Upper lobe of left lung (tissue), 6 donors: ENCODE measurements at places on chromosomes 3 and 15. TPM values are rescaled to one million over a fixed set of nuclear protein-coding genes. Genes with fewer than 3 reads are reported as not detected.

DNA sequence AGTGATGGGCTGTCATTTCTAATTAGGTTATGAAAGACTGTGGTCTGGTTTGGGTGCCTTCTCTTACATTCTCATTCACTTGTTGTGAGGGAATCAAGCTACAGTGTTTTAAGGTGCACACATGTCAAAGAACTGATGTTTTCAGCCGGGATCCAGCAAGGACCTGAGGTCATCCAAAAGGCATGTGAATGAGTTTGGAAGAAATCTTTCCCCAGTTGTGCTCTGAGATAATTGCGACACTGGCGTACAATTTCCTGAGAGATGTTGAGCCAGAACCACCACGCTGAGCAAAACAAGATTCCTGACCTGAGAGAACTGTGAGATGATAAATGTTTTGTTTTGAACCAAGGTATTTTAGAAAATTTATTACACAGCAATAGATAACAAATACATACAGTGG is 295.3 kb upstream of the SLITRK3 start:
- no peak for DNase-seq
- H3K4me1 ChIP-seq = no peaks in the 10 kb centered on the region
- H3K4me3 ChIP-seq = no peak overlapping the region
- H3K27ac ChIP-seq = no peak overlapping the region

DNA sequence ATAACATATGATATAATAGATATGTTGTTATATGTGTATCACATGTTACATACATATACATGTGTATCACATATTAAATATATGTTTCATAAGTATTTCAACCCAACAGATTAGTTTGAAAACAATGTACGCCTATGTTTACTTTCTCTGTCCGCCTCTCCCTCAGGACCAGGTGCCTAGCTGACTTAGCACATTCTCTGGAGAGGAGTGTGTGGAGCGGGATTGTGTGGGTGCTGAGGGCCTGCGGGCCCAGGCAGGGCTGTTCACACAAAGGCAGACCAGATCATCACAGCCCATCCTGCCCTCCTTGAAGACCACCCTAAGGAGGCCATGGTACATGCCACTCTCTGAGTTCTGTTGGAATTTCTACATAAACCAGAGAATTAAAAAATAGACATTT is 81.0 kb downstream of the PLXNA1 start:
- no peaks in the 10 kb centered on the region for H3K4me1 ChIP-seq
- no peak for DNase-seq

GRCh38 chr3:113167825-113168801 is 43.2 kb upstream of the BOC start:
- H3K4me3 ChIP-seq = no peak overlapping the region
- H3K36me3 ChIP-seq = no peaks in the 10 kb centered on the region
- no peaks in the 10 kb centered on the region for H3K4me1 ChIP-seq
- H3K27me3 ChIP-seq = no peaks in the 10 kb centered on the region
- H3K27ac ChIP-seq = no peak overlapping the region
- no peak for DNase-seq

DNA sequence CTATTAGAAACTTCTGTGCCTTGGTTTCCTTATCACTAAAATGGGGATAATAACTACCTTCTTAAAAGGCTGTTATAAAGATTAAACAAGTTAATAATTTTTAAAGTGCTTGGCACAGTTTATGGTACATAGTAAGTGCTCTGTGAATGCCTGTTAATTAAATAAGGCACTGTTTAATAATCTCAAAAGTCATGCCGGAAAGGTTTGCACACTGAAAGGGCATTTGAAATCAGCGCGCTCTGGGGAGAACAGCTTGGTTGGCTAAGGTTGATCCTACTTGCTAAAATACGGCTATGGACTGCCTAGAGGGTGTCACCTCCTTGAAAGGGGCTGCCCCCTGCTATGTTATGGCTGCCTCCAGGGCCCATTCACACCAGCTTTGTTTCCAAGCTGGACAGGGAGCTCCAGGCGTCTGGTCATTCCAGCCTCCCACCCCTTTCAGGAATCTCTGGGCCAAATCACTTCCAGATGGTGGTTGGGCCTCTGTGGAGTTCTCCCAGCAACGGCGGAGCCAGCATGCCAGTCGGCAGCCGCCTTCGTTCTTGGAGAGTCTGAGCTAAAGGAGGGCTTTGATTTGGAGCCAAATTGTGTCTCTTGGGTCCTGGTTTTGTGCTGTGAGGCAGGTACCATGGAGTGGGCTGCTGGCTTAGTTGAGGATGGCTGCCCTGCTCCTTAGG is 5.9 kb downstream of the FLNB start:
- peaks cover 34% of the 10 kb centered on the region for H3K4me1 ChIP-seq
- DNase-seq = no peak
- H3K36me3 ChIP-seq = no peaks in the 10 kb centered on the region
- no peak overlapping the region for H3K4me3 ChIP-seq
- no peaks in the 10 kb centered on the region for H3K27me3 ChIP-seq
- peak overlapping the region; percentile 35 for H3K27ac ChIP-seq

DNA sequence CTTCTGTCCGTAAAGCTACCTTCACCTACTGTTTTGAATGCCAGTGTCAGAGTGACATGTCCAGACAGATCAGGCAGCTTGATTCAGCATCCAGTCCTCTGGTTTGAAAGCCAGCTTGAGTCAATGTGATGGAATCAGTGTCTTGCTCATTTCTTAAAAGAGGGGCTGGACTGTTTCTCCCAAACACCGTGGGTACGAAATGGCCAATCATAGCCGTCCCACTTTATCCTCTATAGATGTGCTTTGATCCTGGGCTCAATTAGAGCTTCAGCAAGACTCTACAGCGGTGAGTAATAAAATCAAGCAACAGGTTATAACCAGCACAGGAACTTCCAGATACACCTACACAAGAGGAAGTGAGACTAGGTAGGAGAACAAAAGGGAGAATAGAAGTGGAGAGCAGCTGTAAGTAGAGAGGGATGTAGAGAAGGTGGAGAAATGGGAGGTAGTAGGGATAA is 17.0 kb upstream of the OR5K1 start:
- no peak overlapping the region for H3K27ac ChIP-seq
- DNase-seq = no peak
- no peaks in the 10 kb centered on the region for H3K36me3 ChIP-seq
- no peaks in the 10 kb centered on the region for H3K4me1 ChIP-seq

- no peaks in the 10 kb centered on the region for H3K36me3 ChIP-seq
- no peaks in the 10 kb centered on the region for H3K4me1 ChIP-seq
- no peak overlapping the region for H3K4me3 ChIP-seq
- H3K27me3 ChIP-seq = no peaks in the 10 kb centered on the region
Observed at GRCh38 chr3:17840651-17841050, 98.2 kb upstream of the TBC1D5 start.

- H3K27me3 ChIP-seq = no peaks in the 10 kb centered on the region
- no peaks in the 10 kb centered on the region for H3K36me3 ChIP-seq
- DNase-seq = no peak
Observed at GRCh38 chr3:53142986-53143385, 12.8 kb upstream of the RFT1 start.

- no peaks in the 10 kb centered on the region for H3K36me3 ChIP-seq
- no peak for DNase-seq
- no peaks in the 10 kb centered on the region for H3K4me1 ChIP-seq
- H3K27me3 ChIP-seq = no peaks in the 10 kb centered on the region
- no peak overlapping the region for H3K4me3 ChIP-seq
- no peak overlapping the region for H3K27ac ChIP-seq
Observed at GRCh38 chr3:193822492-193823212, 229.6 kb downstream of the OPA1 start.

The CCR2 gene
- 2.1 TPM for total RNA-seq

The ADAMTS17 gene
- 4.6 TPM for total RNA-seq

GRCh38 chr3:39469945-39470344 is 2.5 kb downstream of the MOBP start:
- H3K4me3 ChIP-seq = no peak overlapping the region
- no peaks in the 10 kb centered on the region for H3K27me3 ChIP-seq
- DNase-seq = peak; percentile 43

GRCh38 chr3:58102390-58102750 is 94.1 kb downstream of the FLNB start:
- no peaks in the 10 kb centered on the region for H3K27me3 ChIP-seq
- peaks cover 10% of the 10 kb centered on the region for H3K4me1 ChIP-seq
- no peak overlapping the region for H3K4me3 ChIP-seq
- peaks cover 51% of the 10 kb centered on the region for H3K36me3 ChIP-seq

The GATM gene
- total RNA-seq = 5.2 TPM

DNA sequence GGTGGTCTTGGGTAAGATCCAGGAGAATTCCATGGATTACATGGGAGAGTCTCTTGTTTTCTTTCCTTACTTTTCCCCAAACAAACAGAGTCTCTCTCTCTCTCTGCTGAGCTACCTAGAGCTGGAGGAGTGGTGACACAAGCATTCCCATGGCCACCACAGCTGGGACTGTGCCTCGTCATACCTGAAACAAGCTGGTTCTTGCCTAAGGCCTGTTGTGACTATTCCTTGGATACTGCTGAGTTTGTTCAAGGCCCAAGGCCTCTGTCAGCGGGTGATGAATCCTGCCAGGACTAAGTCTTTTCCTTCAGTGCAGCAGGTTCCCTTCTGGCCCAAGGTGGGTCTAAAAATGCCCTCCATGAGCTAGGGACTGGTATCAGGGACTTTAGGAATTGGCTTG is 378.1 kb upstream of the ZNF385D start:
- no peak overlapping the region for H3K27ac ChIP-seq
- no peaks in the 10 kb centered on the region for H3K36me3 ChIP-seq
- no peak overlapping the region for H3K4me3 ChIP-seq
- DNase-seq = no peak
- no peaks in the 10 kb centered on the region for H3K27me3 ChIP-seq
- H3K4me1 ChIP-seq = no peaks in the 10 kb centered on the region

The GCNT3 gene
- total RNA-seq = 0.30 TPM

- peaks cover 43% of the 10 kb centered on the region for H3K36me3 ChIP-seq
- no peak overlapping the region for H3K27ac ChIP-seq
- no peak for DNase-seq
- H3K4me1 ChIP-seq = no peaks in the 10 kb centered on the region
- H3K27me3 ChIP-seq = no peaks in the 10 kb centered on the region
Observed at GRCh38 chr15:60442763-60443162, 36.2 kb downstream of the ICE2 start.

The PATL2 gene
- 4.1 TPM for total RNA-seq

- no peak for DNase-seq
- H3K4me3 ChIP-seq = peak overlapping the region; percentile 85
- H3K27me3 ChIP-seq = no peaks in the 10 kb centered on the region
- peak overlapping the region; percentile 99 for H3K27ac ChIP-seq
- H3K36me3 ChIP-seq = peaks cover 21% of the 10 kb centered on the region
Observed at GRCh38 chr15:101652786-101653430, 727 bp upstream of the TM2D3 start.

The HTR3E gene
- total RNA-seq = not detected

DNA sequence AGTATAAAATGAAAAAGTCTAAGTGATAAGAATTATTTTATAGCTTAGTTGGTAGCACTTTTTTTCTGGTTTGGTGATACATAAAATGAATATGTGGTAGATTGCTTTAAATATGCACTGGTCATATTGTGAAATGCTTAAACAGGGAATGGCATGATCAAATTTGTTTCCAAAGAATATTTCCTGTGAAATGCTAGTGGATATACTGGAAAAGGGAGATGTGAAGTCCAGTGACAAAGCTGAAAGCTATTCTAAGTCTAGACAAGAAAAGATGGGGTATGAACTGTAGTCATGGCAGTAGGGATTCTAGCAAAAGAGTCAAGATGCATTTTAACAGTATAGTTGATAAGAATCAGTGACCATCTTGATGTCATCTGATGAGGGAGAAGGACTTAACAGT is 98.9 kb upstream of the MME start:
- H3K27me3 ChIP-seq = no peaks in the 10 kb centered on the region
- H3K27ac ChIP-seq = no peak overlapping the region
- no peaks in the 10 kb centered on the region for H3K36me3 ChIP-seq

DNA sequence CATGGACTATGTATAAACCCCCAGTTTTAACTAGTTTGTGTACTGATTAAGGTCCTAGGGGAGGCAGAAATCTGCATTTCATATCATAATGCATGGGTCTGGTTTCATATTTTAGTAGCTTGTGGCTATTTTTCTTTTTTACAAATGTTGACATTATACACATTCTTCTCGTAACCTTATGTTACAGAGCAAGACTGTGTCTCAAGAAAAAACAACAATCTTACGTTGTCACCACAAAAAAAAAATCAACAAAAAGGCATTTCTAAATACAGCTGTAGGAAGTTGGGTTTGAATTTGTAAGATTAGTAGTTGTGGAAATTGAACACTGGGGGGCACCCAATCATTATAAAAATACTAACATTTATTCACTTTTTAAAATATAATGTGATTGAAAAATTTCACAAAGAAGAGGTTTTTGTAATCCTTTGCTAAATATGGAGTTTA is 17.9 kb downstream of the SERP1 start:
- no peaks in the 10 kb centered on the region for H3K27me3 ChIP-seq
- H3K27ac ChIP-seq = no peak overlapping the region
- no peaks in the 10 kb centered on the region for H3K4me1 ChIP-seq
- H3K4me3 ChIP-seq = no peak overlapping the region

GRCh38 chr15:47872869-47873432 is 155.6 kb downstream of the SEMA6D start:
- H3K4me3 ChIP-seq = no peak overlapping the region
- peaks cover 5% of the 10 kb centered on the region for H3K4me1 ChIP-seq
- no peaks in the 10 kb centered on the region for H3K27me3 ChIP-seq
- no peak overlapping the region for H3K27ac ChIP-seq
- no peak for DNase-seq

- no peak overlapping the region for H3K27ac ChIP-seq
- H3K27me3 ChIP-seq = no peaks in the 10 kb centered on the region
- no peaks in the 10 kb centered on the region for H3K4me1 ChIP-seq
- H3K4me3 ChIP-seq = no peak overlapping the region
- H3K36me3 ChIP-seq = no peaks in the 10 kb centered on the region
- no peak for DNase-seq
Observed at GRCh38 chr3:152524198-152525140, 255.7 kb downstream of the MBNL1 start.

- H3K27ac ChIP-seq = peak overlapping the region; percentile 76
- no peaks in the 10 kb centered on the region for H3K36me3 ChIP-seq
- peak; percentile 23 for DNase-seq
- H3K4me1 ChIP-seq = peaks cover 2% of the 10 kb centered on the region
Observed at GRCh38 chr3:188701485-188701969, 470.2 kb upstream of the TPRG1 start.

The AADACL2 gene
- total RNA-seq = not detected

GRCh38 chr3:114108137-114108536 is 51.6 kb downstream of the QTRT2 start:
- H3K27ac ChIP-seq = no peak overlapping the region
- H3K27me3 ChIP-seq = no peaks in the 10 kb centered on the region
- no peak overlapping the region for H3K4me3 ChIP-seq
- DNase-seq = no peak
- H3K36me3 ChIP-seq = no peaks in the 10 kb centered on the region

DNA sequence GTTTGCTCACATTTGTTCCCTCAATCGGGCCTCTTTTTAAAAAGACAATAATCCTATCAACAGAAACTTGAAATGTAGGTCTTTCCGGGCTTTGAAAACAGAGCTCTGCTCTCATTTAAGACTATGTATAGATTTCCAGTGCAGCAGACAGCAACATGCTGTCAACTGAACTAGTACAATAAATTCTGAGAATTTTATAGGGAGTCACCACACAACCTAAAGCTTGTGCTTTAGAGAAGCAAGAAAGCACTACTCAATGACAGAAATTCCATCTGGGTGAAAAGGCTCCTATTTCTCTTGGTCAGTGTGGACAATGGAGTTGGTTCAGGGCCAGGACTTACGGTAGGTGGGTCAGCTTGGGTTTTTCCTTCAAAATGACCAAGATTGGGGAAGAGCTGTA is 583.5 kb downstream of the ROBO1 start:
- no peaks in the 10 kb centered on the region for H3K36me3 ChIP-seq
- no peak overlapping the region for H3K27ac ChIP-seq
- no peaks in the 10 kb centered on the region for H3K4me1 ChIP-seq
- no peaks in the 10 kb centered on the region for H3K27me3 ChIP-seq

The HCLS1 gene
- total RNA-seq = 234 TPM

GRCh38 chr3:67619991-67620390 is 34.4 kb downstream of the SUCLG2 start:
- no peak for DNase-seq
- no peaks in the 10 kb centered on the region for H3K36me3 ChIP-seq
- H3K4me3 ChIP-seq = no peak overlapping the region
- no peaks in the 10 kb centered on the region for H3K27me3 ChIP-seq
- H3K27ac ChIP-seq = no peak overlapping the region
- no peaks in the 10 kb centered on the region for H3K4me1 ChIP-seq

The CPN2 gene
- 0.10 TPM for total RNA-seq
